ENCODE measurements at places on chromosomes 11 and 22. TPM values are rescaled to one million over a fixed set of nuclear protein-coding genes. Genes with fewer than 3 reads are reported as not detected.

The APOA5 gene
- total RNA-seq, result not detected

The SLC7A4 gene
- 1.6 TPM for total RNA-seq

The ART5 gene
- not detected for total RNA-seq

The MOGAT2 gene
- total RNA-seq, result not detected

The MS4A3 gene
- not detected for total RNA-seq

The TKFC gene
- 14.4 TPM for total RNA-seq

The SLC37A2 gene
- 1.9 TPM for total RNA-seq

The PICALM gene
- total RNA-seq, result 732 TPM

The ISX gene
- not detected for total RNA-seq

The P2RX6 gene
- 0.31 TPM for total RNA-seq

The NEFH gene
- 0.63 TPM for total RNA-seq

The OR5T3 gene
- total RNA-seq, result not detected

The CYP2D6 gene
- 7.2 TPM for total RNA-seq

The DAGLA gene
- 10.6 TPM for total RNA-seq

The HEPN1 gene
- not detected for total RNA-seq

The CALCA gene
- not detected for total RNA-seq

The CNTN5 gene
- 15.7 TPM for total RNA-seq

The CCDC89 gene
- total RNA-seq, result 0.63 TPM

The MYRF gene
- 2.8 TPM for total RNA-seq

The ASPHD2 gene
- total RNA-seq, result 12.2 TPM

The PIH1D2 gene
- total RNA-seq, result 2.2 TPM

The NAALAD2 gene
- total RNA-seq, result 9.1 TPM

The SULT4A1 gene
- 55.7 TPM for total RNA-seq

The PAMR1 gene
- total RNA-seq, result 0.94 TPM

The TMEM41B gene
- 42.9 TPM for total RNA-seq

The RAB38 gene
- total RNA-seq, result 0.63 TPM

The SLC25A17 gene
- 24.1 TPM for total RNA-seq

The CARNS1 gene
- 0.31 TPM for total RNA-seq

The PRCP gene
- 26.6 TPM for total RNA-seq

The HORMAD2 gene
- total RNA-seq, result not detected

The OR10A2 gene
- total RNA-seq, result not detected

The CELSR1 gene
- 8.8 TPM for total RNA-seq

The TRPM5 gene
- not detected for total RNA-seq

The MMP8 gene
- total RNA-seq, result not detected

The OR8G5 gene
- total RNA-seq, result not detected

The TEX54 gene
- total RNA-seq, result not detected

The OR52I1 gene
- not detected for total RNA-seq

The MTA2 gene
- total RNA-seq, result 139 TPM

The MS4A2 gene
- total RNA-seq, result not detected

The TOP3B gene
- 49.1 TPM for total RNA-seq

The PRAME gene
- total RNA-seq, result not detected

The C11orf91 gene
- total RNA-seq, result not detected

The GAB4 gene
- not detected for total RNA-seq

The H19 gene
- 2.8 TPM for total RNA-seq

The SEC14L6 gene
- 0.31 TPM for total RNA-seq

The DLAT gene
- total RNA-seq, result 36.9 TPM

The TEX12 gene
- total RNA-seq, result 2.2 TPM

The OR8A1 gene
- not detected for total RNA-seq

The CARD18 gene
- not detected for total RNA-seq

The FJX1 gene
- 69.2 TPM for total RNA-seq

The APOA1 gene
- total RNA-seq, result 0.63 TPM

The TSGA10IP gene
- not detected for total RNA-seq

The APOL3 gene
- 0.94 TPM for total RNA-seq

All from parietal lobe (tissue), 2 donors.